DMS153 (cell line): ENCODE measurements at places on chromosomes 7 and 10.

GRCh38 chr7:12315049-12315448, 88.6 kb downstream of the VWDE start:
- peak; percentile 87 for DNase-seq

DNA sequence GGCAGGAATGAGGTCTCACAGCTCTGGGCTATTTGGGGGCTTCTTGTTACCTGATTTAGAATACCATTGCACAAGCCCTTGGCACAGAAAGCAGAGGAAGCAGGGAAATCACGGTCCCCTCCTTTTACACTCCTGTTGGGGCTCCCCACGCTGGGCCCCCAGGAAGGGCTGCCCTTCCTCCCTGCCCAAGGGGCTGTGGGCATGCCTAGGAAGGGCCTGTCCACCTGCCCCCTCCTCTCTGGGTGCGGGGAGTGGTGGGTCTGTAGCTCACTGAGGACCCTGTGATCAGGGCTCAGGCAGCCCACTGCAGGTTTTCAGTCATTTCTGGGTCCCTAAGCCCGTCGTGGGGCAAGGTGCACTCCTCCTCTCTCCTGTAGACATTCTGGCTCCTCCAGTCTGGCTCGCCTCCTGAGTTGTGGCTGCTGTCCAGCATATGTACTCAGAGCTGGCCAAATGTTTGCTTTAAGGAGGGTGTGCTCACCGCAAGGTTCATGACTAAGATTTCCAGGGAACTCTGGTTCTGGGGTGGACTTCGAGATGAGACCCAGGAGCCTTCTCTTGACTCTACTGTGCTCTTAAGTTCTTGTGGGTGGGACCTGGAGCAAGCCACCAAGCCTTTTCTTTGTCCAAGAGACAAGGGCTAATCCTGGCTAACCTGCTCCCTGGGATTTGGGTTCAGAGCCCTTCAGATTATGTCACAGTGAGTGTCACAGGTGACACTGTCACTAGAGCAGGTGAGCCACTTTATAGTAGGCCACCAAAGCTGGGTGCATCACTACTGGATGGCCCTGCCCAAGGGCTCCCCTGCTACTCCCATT, 56.0 kb downstream of the TACR2 start:
- DNase-seq: no peak

DNA sequence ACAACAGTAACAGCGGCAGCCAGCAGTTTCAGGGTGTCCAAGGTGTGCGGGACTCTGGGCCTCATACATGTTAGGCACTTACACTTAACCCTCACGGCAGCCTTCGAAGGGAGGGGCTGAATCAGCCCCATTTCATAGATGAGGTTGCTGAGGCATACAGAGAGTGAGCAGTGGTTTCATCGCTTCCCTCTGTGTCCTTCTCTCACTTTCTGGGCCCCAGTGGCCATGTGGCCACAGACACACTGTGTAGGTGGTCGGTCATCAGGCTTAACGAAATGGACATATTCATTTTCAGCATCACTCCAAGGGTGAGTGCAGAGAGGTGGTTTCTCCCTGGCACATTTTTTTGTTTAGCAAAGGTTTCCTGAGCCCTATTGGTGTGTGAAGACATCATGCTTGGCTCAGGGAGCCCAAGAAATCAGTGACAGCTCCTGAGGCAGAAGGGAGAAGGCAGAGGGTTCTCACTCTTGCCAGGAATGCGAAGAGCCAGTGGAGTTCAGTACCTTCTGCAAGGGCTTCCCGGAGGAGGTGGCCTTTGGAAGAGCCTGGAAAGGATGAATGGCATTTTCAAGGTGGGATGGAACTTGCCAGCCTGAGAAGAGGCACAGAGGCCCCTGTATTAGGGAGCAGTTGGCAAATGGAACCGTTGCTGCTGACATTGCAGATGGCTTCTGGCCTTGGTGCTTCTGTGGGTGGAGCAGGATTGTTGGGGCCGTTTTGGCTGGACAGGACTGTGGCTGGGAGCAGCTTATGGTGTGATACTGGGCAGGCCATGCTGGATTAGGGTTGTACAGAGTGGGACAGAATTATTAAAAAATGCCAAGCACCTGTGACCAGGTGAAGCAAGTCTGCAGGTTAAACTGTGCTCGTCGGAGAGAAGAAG, 61.7 kb upstream of the PPIF start:
- no peak for DNase-seq

- DNase-seq: no peak
Measured at GRCh38 chr7:26485367-26485934, 193.8 kb downstream of the SNX10 start.

DNA sequence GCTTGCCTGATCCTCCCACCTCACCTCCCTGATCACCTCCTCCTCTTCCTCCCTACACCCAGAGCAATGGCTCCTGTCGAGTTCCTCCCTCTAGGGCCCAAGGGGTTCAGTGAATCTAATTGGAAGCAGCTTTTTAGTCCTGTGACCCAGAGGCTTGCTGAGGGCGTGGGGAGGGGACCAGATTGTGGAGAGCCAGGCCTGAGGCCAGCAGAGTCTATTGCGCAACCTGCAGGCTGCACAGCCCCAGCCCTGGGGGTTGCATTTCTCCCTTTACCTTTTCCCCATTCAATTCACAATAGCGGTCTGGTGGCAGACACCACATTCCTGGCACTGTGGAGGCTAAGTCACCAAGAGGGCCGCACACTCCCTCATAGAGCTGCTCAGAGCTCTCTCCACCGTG, 32.5 kb downstream of the GHRHR start:
- DNase-seq: no peak

DNA sequence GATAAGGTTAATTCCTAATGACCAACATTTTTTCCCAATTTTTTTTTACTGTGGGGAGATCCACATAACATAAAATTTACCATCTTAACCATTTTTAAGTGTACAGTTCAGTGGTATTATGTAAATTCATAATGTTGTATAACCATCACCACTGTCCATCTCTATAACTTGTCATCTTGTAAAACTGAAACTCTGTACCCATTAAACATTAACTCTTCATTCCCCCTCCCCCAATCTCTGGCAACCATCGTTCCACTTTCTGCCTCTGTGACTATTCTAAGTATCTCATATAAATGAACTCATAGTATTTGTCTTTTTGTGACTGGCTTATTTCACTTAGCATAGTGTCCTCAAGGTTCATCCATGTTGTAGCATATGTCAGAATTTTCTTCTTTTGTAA, 46.0 kb upstream of the HPS1 start:
- no peak for DNase-seq

DNA sequence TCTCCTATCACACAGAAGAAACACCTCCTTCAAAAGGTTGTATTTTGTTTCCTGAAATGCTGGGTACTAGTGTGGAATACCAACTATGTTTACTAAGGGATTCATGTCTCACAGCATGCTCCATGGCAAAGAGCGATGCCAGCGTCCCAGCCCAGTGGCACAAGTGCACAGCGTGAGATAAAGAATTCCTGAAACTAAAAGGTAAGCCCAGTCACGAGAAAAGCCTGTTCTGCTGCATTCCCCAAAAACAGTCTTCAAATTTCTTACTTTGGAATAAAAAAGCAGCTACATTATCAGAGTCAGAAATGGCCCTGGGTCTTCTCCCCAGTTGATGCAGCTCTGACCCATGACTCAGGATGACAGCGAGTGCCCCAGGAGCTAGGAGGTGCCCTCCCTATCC, 53.1 kb upstream of the DDC start:
- no peak for DNase-seq

DNA sequence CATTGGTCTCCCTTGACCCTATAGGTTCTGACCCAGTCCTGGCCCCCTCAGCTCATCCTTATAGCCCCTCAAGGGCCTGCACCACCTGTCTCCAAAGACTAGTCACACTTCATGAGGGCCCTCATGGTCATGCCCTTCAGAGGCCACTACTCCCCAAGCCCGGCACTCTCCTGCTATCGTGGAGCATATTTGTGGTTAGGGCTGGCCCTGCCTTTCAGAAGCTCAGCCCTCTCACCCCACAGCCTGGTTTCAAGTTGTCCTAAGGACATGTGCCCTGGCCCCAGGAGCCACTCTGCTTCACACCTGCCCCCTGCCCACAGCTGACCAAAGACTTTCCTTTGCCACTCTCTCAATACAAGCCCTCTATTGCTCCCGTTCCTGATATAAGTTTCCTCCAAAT, 60.3 kb upstream of the LBX1 start:
- no peak for DNase-seq

GRCh38 chr7:155363852-155364600, 66.3 kb downstream of the INSIG1 start:
- no peak for DNase-seq

DNA sequence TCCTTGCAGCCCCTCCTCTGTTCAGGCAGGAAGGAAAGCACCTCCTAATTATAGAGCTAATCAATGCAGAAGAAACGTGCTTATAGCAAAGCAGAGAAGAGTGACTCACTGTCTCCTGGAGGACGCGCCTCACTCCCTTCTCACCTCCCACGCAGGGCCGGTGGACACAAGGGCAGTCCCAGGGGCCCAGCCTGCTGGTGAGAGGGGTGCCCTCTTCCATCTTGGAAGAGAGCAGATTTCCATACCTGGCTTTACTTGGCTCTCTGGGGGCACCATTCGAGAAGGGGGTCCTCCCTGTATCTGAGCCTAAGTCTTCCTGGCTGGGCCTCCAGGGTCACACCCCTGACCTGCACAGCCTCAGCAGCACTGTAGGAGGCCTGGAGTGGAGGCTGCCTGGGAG, 55.8 kb downstream of the RASGEF1A start:
- DNase-seq: no peak

DNA sequence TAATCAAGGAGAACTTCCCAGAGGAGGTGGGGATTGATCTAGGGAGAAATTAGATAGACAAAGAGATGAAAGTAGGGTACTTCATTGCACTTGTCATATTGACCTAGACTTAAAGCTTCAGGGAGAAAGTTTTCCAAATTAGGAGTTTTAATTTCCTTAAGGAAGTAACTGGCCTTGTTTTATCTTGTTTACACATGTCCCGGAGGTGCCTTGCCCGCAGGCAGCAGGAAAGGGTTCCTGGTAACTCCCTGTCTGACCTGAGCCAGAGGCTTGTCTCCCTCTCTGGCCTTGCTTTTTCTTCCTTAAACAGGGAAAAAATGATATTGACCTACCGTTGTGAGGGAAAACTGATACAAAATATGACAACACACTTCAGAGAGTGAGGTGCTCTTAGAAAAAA, 181.6 kb downstream of the EVX1 start:
- DNase-seq: no peak

DNA sequence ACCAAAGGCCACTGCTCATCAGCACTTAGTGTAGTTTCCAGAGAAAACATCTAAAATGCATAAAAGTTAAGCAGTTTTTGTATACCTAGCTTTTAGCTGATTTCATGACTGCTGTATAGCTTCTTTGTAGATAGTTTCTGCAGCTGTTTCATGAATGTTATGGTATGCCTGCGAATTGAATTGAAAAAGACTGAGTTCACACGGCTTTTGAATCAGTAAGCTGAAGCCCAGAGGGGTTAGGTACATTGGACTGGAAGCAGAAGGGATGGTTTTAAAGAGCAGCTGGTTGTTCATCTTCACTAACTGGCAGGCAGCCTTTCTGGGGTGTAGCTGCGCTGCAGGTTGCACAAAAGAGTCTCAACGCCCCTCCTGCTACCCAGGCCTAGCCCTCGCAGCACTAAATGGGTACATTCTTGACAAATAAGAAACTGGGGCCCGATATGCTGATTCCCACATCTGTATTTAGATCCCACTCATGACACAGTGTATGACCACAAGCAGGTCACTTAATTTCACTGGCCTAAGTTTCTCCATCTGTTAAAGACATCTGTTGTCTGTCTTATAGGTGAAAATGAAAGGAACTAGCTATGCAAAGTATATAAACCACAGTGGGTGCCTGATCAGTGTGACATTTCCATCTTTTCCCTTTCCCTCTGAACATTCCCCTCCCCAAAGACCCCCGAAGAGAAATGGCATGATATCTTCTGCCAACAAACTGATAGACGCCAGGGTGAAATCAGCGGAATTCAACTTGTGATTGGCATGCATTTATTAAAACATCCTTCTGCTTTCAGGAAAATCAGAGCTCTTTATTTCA, 85.9 kb upstream of the AGBL3 start:
- no peak for DNase-seq

GRCh38 chr7:94069162-94069739, 65.1 kb upstream of the BET1 start:
- DNase-seq: no peak

GRCh38 chr7:92621561-92622023, 31.4 kb upstream of the FAM133B start:
- no peak for DNase-seq

DNA sequence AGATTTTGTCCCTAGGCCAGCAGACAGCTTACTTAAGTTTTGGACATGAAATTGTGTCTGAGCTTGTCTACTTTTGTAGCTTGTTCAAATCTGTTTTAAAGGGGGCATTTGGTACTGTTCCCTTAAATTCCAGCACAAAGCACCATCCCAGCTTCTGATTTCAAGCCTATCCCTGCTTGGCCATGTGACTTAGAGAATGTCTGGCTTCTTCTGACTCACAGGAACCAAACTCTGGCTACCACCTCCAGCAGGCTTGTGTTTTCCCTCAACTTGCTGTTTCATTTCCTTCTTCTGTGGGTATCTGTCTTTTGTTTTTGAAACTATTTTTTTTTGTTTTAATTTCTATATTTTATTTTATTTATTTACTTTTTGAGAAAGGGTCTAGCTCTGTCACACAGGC, 97.9 kb upstream of the FZD8 start:
- no peak for DNase-seq

- DNase-seq: no peak
Measured at GRCh38 chr10:91105269-91105668, 115.2 kb upstream of the PCGF5 start.

- DNase-seq: no peak
Measured at GRCh38 chr10:60806921-60807320, 28.6 kb downstream of the CDK1 start.

- no peak for DNase-seq
Measured at GRCh38 chr7:157125376-157126223, 13.1 kb upstream of the UBE3C start.

DNA sequence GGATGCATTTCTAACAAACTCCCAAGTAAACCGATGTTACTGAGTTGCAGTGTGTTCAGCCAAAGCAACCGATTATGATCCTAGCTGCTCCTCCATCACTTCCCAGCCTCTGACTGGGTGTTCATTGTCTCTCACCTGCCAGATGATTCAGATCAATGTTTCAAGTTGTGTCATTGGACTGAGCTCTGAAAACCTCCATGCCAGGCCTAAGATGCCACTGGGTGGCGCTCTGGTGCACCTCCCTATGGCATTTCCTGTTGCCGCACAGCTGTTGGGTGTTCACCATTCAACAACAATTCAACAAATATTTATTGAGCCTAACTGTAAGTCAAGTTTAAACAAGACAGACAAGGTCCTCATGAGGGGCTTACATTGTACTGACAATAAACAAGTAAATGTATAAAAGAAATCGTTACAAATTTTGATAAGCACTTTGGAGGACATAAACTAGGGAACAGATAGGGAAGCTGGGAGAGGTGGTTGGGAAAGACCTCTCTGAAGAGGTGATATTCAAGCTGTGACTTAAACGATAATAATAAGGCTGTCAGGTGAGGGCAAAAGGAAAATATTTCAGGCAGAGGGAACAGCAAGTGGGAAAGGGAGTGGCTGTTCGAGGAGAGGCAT, 22.8 kb downstream of the RGR start:
- DNase-seq: peak; percentile 78

GRCh38 chr7:149379625-149380024, 81.2 kb downstream of the ZNF777 start:
- no peak for DNase-seq
